CD4-positive, alpha-beta T cell treated with Interferon gamma for 1 hour (primary cell): ENCODE measurements at places on chromosomes 7 and 10.

DNA sequence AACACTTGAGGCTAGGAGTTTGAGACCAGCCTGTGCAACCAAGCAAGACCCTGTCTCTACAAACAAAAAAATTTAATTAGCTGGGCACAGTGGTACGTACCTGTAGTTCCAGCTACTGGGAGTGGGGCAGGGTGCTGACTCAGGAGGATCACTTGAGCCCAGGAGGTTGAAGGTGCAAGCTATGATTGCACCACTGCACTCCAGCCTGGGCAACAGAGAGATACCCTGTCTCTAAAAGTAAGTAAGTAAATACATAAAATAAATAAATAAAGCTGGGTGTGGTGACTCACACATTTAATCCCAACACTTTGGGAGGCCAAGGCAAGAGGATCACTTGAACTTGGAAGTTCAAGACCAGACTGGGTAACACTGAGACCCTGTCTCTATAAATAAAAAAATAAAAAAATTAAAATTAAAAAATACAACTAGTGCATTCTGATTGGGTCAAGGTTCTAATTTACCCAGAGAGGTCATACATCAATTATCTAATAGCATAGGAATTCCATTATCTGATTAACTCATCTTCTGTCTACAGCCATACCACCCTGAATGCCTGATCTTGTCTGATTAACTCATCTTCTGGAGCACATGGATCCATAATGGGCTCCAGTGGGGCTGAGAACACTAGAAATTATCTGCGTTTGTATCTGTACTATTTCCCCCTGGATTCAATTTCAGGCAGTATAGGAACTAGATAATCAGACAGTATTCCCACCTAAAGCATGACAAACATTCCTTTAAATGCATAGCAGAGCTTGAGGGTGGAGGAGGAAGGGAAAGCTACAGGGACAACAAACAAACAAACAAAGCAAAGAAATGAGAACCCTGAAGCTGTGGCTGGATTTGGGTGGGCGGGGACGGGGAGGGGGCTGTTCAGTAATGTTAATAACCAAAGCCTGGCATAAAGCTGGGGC, 21.0 kb upstream of the HILPDA start:
- no peak for DNase-seq

DNA sequence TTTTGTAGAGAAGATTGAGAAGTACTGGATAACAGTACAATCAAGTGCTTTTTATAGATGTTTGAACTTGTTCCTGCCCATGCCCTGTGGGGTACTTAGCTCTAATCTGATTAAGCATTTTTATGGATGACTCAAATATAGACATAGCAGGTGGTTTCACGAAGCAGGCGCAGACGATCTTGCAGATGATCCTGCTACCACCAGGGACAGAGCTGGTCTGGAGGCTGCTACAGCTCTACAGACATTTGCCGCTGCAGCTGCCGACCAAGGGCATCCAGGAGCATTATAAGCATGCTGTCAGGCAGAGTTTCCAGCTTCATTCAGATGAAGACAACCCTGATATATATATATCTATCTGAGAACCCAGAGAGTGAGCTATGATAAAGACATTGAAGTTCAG, 650.4 kb downstream of the NXPH1 start:
- no peak for DNase-seq

GRCh38 chr7:91824201-91824600, 56.3 kb downstream of the MTERF1 start:
- DNase-seq: no peak

DNA sequence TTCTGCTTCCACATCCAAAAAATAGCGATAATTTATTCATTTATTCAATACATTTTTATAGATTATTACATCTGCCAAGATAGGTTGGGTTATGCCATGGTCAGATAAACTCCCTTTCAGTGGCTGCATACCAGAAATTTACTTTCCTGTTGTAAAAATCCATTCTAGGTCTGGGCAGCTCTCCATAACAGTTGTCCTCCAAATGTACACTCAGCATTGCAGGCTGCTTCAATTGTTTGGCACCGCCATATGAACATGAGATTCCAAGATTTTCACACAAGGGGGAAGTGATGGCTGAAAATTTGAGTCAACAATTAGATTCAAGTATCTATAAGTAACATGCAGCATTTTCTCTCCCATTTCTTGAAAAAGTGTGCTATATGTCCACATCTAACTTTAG, 568.7 kb downstream of the ETV1 start:
- DNase-seq: no peak

- DNase-seq: no peak
Observed at GRCh38 chr7:12635830-12636229, 51.6 kb upstream of the ARL4A start.

GRCh38 chr10:126101325-126101724, 205.0 kb downstream of the FANK1 start:
- no peak for DNase-seq

DNA sequence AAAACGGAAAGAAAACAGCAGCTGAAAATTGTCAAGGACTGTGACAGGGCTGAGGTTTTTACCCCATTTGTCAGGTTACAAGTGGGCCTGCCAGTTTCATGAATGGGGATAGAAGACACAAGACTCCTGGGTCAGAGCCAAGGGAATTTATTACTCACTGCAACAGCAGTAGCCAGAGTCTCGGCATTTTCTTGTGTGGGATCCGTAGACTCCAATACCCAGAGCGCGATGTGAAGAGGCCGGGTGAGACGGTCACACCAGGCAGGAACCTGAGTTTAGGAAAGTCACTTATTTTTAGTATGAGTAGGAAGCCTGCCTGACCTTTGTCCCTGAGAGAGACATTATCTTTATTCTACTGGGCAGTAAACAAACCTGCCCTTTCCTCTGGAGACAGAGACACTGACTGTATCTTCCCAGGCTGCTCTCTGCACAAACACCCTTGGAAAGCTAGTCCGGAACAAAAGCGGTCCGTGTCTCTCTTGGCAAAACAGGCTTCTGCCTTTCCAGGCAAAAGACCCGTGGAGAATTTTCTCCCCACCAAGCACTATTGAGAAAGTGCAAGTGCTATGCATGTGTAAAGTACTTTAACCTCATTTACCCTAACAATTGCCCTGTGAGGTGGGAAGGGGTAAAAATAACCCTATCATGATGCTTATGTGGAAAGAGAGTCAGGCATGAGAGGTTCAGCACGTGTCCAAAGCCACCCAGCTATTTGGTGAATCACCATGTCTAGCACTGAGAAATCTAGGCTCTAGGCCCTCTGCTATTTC, 58.4 kb downstream of the JCAD start:
- DNase-seq: no peak

GRCh38 chr7:141511676-141512396, 39.4 kb upstream of the AGK start:
- no peak for DNase-seq

GRCh38 chr10:82089327-82089726, 214.3 kb downstream of the NRG3 start:
- no peak for DNase-seq

- no peak for DNase-seq
Observed at GRCh38 chr10:131233611-131234258, 77.8 kb downstream of the TCERG1L start.

GRCh38 chr10:93379731-93380575, 102.2 kb downstream of the MYOF start:
- no peak for DNase-seq

- DNase-seq: peak; percentile 58
Observed at GRCh38 chr10:99234041-99234790, 1.4 kb downstream of the HPSE2 start.

DNA sequence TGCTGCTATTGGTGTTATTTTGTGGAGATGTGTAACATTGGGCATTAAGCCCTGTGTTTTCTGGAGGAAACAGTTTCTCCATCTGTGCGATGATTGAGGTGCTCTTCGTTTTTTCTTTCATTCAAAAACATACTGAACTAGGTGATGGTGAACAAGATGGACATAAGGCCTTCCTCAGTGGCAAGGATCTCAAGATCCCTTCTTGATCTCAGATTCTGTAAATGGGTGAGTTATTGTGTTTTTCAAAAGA, 759 bp upstream of the ELAPOR2 start:
- DNase-seq: no peak

- DNase-seq: peak; percentile 60
Observed at GRCh38 chr10:80196270-80196949, 8.9 kb downstream of the ANXA11 start.

DNA sequence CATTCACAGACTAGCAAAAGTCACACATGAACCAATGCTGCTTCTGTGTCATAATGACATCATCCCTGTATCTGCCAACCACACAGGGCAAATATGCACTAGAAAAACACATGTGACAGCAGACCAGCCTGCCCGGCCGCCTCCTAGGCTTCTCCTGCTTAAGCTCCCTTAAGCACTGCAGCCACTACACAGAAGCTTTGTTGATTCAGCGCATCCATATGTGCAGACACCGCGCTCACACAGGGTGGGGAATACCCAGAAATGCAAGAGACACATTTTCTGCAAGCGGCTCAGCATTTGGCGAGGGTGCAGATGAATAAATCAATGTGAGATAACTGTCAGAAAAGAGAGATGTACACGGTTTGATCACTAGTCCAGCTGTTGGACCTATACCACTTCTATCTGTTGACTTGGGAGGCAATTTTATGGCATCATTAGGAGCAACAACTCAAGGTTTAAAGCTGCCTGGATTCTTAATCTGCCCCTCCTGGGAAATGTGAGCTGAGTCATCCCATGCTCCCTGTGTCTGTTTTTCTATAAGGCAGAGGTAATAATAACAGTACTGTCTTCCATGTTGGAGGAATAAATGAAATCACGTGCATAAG, 33.4 kb downstream of the CPXM2 start:
- no peak for DNase-seq

- no peak for DNase-seq
Observed at GRCh38 chr10:122669045-122669444, 30.6 kb downstream of the C10orf120 start.

DNA sequence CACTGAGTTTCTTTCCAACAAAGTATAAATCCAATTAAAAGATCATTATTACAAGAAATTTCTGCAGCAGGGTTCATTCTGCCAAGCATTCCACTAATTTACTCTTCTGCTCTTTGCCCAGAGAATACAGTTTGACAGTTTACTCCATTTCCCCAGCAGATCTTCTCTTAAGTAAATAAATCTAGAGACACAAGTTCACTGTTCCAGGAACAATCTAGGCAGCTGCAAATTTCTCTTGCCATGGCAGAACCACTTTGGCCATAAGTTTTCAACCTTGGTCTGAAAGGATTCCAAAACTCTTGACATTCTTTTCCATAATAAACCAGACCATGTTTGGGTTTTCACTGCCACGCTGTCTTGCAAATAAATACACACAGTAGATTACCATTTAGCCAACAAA, 11.5 kb downstream of the RGS10 start:
- DNase-seq: no peak

GRCh38 chr10:46537309-46537708, 19.1 kb downstream of the GPRIN2 start:
- no peak for DNase-seq

GRCh38 chr10:104056619-104057273, 28.9 kb downstream of the COL17A1 start:
- no peak for DNase-seq

DNA sequence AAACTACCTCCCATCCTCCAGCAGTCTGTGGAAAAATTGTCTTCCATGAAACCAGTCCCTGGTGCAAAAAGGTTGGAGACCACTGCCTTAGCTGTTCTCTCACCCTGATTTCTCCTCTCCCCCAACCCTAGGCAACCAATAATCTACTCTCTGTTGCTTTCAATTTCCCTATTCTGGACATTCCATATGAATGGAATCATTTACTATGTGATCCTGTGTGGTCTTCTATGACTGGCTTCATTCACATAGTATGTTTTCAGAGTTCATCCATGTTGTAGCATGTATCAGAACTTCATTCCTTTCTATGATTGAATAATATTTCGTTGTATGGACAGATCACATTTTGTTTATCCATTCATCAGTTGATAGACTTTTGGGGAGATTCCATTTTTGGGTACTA, 38.3 kb upstream of the DLG5 start:
- DNase-seq: no peak

GRCh38 chr10:129120441-129120840, 346.6 kb upstream of the MGMT start:
- no peak for DNase-seq

GRCh38 chr7:44987996-44988395, 9.2 kb upstream of the MYO1G start:
- no peak for DNase-seq

DNA sequence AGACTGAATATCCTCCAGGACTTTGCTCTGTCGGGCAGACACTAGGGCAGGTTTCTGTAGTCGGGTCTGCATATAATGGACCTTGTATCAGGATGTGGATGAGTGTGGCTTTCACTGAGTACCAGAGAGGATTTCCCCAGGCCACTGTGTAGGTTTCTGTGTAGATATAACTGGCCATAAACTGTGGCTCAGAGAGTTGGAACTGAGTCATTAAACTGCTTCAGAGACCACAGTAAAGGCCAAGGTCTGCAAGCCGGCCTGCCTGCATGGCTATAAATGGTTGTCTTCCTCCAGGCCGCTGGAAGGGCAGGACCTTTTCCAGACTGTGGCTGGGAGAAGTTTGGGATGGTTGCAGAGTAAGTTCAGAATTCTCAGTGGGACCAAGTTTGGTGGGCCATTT, 16.9 kb downstream of the ZNF92 start:
- no peak for DNase-seq

DNA sequence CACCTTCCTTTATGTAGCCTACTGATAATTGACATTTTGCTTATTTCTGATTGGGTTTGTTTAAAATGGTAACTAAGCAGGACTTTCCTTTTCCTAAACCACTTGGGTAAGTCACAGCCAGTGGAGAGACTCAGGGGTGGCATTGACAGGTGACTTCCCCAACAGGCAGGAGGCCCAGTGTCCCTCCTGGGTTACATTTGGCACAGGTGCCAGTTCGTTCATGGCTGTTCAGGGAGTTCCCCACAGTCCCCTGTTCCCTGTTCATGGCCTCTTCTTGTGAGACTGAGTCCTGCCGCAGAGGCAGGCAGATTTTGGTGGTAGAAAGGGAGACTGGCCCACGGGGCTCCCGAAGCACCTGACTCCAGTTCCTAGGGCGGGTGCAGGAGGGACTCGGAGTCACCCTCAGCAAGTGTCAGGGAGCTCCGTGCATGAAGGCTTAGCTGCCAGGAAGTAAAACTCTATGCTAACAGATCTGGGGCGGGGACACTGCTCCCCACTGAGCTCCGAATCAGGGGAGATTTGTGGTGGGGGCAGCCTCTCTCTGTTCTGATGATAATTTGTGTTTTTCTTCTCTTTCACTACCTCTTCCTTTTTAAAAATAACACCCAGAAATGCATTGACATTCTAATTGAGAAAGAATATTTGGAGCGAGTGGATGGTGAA, 84.1 kb downstream of the EZH2 start:
- no peak for DNase-seq

GRCh38 chr10:116848944-116849247, 403 bp upstream of the ENO4 start:
- no peak for DNase-seq

DNA sequence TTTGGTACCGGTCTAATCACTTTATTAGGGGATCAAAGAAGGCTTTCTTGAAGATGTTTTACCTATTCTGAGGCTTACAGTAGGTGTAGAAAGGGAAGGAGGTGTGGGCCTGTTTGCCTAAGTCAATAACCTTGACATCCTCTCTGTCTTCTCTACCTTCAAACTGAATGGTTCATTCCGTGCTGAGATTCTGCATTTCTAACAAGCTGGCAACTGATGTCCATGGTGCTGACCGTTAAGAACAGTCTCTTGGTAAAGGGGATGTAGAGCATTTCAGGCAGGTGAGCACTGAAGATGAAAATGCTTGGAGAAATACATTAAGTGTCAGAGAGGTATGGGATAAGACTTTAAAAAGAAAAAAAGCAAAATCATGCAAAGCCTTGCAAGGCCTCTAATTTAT, 51.5 kb upstream of the DGKB start:
- no peak for DNase-seq

GRCh38 chr7:18467011-18467410, 28.5 kb upstream of the HDAC9 start:
- no peak for DNase-seq
